Psoas muscle (tissue), 8 donors: ENCODE measurements at places on chromosomes 16 and 17.

GRCh38 chr17:57201481-57201880 lies 54.8 kb upstream of the MSI2 start:
- DNase-seq = no peak

DNA sequence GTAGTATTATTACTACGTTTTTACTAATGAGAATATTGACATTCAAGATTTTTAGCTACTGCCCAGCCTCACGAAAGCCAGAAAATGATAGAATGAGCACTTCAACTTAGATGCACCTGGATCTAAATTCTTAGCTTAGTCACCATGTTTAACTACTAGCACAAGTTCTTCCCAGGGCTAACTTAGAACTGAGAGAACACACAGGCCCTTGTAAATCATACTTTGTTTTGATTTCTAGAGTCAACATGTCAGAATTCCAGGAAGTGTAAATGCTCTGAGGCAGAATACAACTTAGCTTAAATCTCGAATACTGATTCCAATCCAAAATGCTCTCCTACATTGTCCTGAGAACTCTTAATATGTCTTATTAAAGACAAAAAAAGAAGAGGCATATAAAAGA lies 6.8 kb upstream of the ACSM1 start:
- no peak for DNase-seq

DNA sequence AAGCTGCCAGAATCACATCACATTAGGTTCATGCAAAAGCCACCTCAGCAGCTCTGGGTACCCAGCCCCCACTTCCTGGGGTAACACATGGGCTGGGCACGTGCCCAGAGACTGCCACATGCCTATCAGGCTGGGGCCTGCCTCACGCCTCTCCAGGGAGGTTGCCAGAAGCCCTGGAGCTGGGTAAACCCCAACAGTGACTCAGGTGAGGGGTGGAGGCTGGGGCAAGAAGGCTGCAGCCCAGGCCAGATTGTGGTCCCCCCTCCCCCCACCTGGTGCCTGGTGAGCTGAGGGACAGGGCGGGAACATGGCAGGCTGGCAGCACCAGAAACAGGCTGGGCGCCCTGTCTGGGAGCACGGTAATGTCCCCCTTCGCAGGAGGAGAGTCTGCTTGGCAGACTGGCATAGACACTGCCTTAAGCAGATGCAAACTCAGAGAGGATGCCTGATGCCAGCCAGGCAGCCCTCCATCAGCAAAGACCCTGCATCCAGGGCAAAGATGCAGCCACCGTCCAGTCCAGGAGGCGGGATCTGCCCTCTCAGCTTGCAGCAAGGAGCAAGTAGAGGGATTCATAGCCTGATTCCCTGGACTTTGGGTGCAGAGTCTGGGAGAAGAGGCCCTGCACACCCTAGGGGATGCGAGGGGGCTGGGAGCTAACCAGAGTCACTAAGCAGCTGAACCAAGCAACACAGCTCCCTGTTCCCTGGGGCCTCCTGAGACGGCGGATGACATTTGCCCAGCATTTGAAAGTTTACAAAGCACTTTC lies 28.8 kb downstream of the NGFR start:
- DNase-seq = no peak

GRCh38 chr17:58324409-58325288 lies 3.9 kb downstream of the TSPOAP1 start:
- DNase-seq = peak; percentile 75

- DNase-seq = no peak
Observed at GRCh38 chr16:1427473-1428461, 3.1 kb upstream of the PERCC1 start.

- no peak for DNase-seq
Observed at GRCh38 chr17:65780111-65780510, 218.7 kb upstream of the AXIN2 start.

DNA sequence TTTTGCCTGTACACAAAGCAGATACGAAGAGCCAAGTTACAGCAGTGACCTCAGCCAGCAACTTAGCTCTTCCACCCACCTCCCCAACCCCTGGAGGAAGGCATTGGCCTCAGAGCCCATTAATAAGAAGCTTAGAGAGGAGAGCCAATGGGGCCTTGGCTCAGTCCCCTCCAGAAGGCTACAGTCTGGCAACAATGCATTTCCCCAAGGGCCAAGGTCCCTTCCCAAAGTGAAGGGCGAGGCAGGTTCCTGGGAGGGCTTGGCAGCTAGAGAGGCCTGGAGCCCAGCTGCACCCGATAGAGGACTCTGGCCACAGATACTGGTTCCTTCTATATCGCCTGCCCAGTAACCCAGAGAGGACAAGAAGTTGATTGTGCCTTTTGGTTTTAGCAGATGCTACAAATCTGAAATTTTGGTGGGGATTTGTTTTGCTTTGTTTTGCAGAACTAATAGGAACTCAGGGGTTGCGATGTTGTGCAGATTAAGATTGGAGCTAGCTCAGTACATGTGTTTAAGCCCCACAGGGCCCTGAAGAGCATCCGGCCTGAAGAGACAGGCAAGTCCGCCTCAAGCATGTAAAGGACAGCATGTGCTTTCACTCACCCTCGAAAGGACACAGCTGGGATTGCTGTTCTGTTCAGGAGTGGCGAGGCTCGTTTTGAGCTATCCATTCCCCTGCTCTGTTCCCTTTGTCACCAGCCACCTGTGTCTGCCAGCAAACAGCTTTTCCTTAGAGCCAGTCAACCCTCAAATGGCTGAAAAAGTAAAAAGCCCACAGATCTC lies 12.0 kb upstream of the PNPO start:
- DNase-seq = no peak
